ENCODE measurements at places on chromosomes 13 and 19.

- no peak for DNase-seq
Measured at GRCh38 chr19:51145916-51146493, 3.9 kb downstream of the SIGLEC7 start.

DNA sequence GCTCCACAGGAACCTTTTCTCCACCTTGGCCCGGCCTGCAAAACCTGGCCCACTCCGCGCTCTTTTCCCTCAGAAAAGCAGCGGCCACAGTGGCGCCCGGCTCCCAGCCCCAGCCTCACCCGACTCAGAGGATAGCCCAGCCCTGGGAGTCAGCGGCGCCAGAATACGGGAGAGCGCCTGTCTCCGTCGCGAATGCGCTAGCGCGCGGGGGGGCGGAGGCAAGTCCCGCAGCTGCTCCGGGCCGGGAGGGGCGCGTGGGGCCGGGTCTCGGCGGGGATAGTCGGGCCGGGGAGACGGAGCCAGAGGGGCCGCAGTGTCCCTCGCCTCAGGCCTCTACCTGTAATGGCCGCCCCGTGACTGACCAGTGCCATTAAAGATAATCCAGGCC is at the start of gene ZFP30:
ZFP30 (minus strand) TSS at position 165 of the 388 bp plus-strand sequence. CDS start 7,643 bp downstream, outside the sequence.
- DNase-seq = peak; percentile 73

- DNase-seq = no peak
Measured at GRCh38 chr13:45185286-45185685, 15.6 kb downstream of the KCTD4 start.

- peak; percentile 45 for DNase-seq
Measured at GRCh38 chr13:25375727-25376358, 4.1 kb downstream of the ATP8A2 start.

DNA sequence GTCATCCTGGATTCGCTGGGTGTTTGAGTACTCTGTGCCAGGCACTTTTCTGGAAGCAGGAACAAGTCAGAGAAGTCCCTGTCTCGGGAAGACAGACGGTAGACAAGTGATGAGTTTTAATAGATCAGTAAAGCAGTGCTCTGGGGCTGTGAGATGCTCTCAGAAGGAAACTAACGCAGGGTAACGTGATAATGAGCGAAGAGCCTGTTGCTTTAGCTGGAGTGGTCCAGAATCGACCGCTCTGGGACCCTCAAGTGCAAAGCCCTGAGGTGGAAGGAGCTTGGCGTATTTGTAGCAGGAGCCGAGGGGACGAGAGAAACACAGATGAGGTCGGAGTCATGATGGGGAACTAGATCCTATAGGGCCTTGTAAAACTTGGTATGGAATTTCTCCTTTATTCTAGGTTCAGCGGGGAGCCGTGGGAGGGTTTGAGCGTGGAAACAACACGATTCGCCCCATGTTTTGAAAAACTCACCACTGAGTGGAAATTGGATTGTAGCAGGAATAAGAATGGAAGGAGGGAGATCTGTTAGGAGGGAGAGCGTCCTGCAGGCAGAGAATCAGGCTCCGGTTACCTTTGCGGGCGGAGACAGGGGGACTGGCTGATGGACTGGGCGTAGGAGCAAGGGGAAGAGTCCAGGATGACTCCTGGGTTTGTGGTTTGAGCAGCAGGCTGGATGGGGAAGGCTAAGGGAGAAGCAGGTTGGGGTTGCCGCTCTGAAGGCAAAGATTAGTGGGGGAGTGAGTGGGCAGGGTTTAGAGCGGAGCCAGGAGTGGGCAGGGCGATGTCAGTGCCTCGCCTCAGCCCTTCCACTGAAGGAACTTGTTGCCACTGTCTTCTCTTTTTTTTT is 763 bp downstream of the POLD1 start:
- no peak for DNase-seq

- DNase-seq = peak; percentile 62
Measured at GRCh38 chr19:45403781-45404556, 900 bp downstream of the PPP1R13L start.

- DNase-seq = no peak
Measured at GRCh38 chr13:31053091-31053490, 108.6 kb downstream of the HSPH1 start.

DNA sequence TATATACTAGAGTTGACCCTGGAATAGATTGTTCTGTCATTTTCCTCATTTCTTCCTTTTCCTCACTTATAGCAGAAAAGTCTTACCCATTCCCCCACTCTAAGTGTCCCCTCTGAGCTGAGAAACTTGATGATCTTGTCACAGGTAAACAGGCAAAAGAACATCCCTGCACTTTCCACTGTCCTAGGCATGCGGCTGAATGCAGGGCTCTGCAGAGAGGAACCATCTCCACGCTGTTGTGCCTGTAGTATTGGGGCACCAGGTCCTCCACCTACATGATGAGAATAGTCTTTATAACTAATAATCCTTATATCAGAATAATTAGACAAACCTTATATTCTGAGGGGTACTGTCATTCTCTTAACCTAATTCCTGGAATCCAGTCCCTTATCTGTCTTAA is 211.3 kb downstream of the RBM26 start:
- DNase-seq = no peak

- DNase-seq = no peak
Measured at GRCh38 chr19:18780631-18781030, 10.5 kb downstream of the COMP start.

- DNase-seq = peak; percentile 4
Measured at GRCh38 chr13:100646030-100646673, 28.4 kb downstream of the TMTC4 start.

- DNase-seq = no peak
Measured at GRCh38 chr13:35473802-35474201, 2.7 kb downstream of the MAB21L1 start.

- DNase-seq = no peak
Measured at GRCh38 chr13:38685974-38686576, 802 bp upstream of the FREM2 start.

- DNase-seq = no peak
Measured at GRCh38 chr13:21998279-21998990, 327.6 kb downstream of the FGF9 start.

DNA sequence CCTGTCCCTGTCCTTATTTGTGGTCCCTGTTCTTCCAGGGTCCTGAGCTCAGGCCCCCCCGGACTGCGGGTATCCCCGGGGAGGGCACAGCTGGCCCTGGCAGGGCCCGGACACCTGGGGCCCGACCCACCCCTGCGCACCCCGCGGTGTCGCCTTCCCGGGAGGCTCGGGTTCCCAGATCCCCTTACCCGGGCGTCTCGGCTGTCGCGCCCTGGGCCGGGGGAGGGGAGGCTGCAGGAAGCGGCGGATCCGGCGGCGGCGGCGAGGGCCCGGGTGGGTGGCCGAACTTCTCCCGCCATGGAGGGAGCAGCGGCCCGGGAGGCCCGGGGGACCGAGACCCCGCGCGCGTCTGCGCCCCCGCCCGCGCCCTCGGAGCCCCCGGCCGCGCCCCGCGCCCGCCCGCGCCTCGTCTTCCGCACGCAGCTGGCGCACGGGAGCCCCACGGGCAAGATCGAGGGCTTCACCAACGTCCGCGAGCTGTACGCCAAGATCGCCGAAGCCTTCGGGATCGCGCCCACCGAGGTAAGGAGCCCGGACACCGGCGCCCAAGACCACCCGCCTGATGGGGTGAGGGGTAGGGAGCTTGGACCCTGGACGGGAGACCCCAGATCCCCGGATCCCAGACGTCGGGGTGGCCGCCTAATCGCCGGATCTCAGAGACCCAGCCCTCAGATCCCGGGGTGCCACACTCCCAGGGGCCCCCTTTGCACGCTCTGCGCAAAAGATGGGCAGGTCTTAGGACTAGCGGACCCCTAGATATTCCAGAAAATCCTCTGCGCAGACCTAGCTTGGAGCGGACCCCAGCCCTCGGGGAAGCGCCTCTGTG is at the start of gene GIPC3:
GIPC3 (plus strand) TSS at position 178 of the 826 bp plus-strand sequence; CDS start at position 298, 120 bp downstream.
- no peak for DNase-seq

DNA sequence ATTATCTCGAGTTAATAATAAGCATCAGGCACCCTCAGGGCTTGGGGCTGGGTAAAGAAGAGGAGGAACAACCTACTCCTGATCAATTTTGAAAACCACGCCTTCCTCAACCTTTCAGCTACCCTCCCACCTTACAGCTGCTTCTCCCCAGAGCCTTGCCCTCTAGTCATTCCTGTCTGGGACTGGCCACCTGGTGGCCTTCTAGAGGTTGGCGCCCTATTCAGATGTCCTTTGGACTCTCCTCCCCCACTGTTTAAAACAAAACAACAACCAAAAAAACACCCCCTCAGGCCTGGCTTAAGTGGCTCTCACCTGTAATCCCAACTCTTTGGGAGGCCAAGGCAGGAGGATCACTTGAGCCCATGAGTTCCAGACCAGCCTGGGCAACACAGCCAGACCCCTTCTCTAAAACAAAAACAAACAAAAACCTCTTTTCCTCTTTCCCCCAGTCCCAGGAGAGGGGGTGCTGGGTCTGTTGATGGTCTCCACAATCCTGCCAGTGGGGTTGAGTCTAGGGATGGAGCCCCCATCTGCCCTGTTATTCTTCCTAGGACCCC is 62.3 kb downstream of the CCDC70 start:
- no peak for DNase-seq

DNA sequence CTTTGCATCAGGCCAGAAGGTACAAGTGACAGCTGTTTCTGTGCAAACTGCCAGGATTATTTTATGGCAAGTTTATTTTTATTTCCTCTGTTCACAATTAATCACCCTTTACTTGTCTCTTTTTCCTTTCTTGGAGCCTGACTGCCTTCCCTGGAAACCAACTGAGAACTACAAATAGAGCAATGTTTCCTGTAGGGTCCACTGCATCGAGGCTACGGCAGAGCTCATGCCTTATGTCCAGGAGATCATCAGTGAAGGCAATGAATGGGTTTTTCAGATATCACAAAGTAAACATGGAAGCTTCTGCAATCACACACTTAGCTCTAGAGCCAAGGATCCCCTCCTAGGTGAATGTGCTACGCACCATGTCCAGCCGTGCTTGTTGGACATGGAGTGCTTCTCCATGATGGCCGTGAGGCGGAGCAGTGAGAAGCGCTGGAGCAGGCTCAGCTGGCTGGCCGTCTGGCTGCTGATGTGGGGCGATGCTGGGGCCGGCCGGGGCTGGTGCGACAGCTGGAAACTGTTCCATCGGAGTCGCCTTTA is 110.9 kb downstream of the KL start:
- DNase-seq = no peak

- peak; percentile 25 for DNase-seq
Measured at GRCh38 chr19:55451163-55451964, 8.3 kb upstream of the SHISA7 start.

GRCh38 chr13:80161219-80161618 is 179.7 kb downstream of the SPRY2 start:
- no peak for DNase-seq

DNA sequence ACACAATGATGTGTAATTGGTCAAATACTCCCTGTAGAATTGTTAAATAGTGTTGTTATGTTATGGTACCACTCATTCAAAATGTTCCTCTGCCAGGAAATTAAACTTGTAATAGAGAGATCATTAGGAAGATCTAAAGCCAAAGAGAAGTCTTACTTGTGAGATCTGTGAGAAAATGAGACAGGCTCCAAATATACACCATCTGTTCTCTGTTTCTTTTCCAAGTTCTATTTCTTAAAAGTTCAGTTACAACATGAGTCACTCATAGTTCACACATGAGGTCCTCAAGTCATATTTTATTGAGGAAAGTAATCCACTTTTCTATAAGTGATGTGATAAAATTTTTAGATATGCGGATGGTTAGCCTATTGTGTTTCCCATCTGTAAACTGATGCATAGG is 1038.1 kb upstream of the PRR20A start:
- DNase-seq = no peak

DNA sequence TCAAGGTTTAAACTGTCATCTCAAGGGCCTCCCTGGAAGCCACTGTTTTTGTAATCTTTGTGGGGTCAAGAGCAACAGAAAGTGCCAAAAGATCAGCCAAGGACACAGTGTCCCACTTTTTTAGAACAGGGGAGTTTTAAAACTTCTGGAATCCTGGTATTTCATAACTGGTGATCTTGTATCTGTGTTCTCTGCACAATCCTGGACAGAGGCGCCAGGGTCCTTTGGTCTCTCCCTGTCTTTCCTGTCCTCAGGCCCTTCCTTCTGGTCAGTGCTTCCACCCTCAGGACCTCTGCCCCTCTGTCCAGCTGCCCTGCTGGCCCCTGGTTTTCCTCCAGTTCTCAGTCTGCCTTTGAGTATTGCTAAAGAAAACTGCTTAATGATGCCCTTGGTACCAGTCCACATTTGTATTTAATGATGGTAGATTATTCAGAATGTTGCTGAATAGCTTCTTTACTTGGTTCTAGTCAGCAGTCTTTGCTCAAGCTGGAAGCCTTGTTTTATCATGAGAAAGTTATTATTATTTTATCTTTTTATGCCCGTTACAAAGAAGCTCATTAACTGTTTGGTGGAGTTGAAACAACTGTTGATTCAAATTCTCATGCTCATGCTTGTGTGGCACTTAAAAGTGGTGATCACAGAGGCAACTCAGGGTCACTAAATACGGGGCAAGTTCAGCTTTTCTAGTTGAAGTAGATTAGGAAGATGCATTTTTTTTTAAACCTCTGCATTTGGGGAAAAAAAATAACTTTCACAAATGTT is 47.5 kb downstream of the WASF3 start:
- DNase-seq = no peak

GRCh38 chr13:113458253-113459065 is 5.2 kb upstream of the ADPRHL1 start:
- DNase-seq = no peak

DNA sequence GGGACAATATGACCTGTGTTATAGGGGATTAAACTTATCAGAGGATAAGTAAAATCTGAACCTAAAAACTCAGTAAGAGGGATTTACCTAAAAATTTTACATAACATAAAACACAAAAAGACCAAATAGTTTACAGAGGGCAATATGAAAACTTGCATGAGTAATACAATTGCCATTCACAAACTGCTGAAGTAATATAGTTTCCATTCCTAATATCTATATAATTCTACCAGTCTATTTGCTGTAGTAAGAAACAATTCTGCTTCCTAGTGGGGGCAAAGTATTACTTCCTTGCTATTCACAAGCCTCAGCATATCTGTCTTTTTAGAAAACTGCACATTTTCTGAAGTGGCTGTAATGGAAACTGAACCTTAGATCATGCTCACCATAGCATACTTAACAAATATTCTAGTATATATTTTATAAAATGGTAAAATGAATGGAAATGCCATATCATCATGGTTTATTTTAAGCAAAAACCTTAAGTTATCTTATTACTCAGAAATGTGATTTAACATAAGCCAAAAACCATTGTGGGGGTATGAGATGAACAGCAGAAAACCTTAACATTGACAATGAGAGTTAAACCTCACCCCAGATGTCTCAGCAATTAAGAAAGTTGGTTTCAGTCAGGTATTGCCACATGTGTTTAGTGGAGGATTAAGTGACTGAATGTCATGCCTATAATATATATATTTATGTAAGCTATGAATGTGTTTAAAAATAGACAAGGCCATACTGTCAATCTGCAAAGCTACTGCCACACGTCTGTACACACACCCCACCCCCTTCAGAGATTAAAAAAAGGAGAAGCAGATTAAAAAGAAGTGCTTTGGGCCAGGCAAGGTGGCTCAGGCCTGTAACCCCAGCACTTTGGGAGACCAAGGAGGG is 136.8 kb downstream of the MIPEP start:
- DNase-seq = no peak
